ENCODE measurements at places on chromosomes 5 and 9. TPM values are rescaled to one million over a fixed set of nuclear protein-coding genes. Genes with fewer than 3 reads are reported as not detected.

- DNase-seq = peak; percentile 71
Measured at GRCh38 chr9:129027685-129028191, 393 bp downstream of the SH3GLB2 start.

- peak; percentile 42 for DNase-seq
Measured at GRCh38 chr5:76716456-76717157, 681 bp downstream of the F2R start.

DNA sequence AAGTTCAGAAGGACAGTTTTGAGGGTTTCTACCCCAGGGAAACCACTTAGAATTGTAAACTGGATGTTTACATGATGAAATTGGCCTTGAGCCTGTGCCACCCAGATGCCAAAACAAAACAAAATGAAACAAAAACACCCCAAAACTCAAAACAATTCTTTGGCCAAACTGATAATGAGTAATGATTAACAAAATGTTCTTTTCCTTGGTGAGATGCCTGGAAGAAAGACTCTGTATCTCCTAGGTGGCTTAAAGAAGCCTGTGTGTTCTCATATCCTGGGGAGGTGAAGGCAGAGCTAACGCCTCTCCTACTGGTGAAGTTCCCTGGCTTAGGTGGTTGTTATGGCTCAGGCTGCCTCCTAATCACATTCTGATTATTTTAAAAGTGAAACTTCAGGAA is 120.5 kb downstream of the NPR3 start:
- DNase-seq = no peak

DNA sequence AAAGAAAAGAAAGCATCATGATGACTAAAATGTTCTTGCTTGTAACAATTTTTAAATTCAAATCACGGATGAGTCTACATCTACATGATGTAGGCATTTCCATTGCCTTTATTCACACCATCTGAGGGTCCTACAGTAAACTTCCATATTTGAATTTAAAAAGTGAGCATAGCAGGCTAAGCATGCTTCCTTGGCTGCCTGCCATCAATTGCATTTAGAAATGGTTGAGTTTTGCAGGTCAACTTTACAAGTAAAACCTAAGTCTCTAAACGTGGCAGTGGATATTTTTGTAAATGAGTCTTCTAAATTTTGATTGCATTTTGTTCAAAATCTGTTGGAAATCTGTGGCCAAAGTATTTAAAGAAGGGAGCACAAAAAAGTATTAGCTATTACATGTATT is 136.5 kb upstream of the PTCH1 start:
- DNase-seq = no peak

GRCh38 chr5:143398451-143399237 is 4.8 kb downstream of the NR3C1 start:
- DNase-seq = no peak

- DNase-seq = no peak
Measured at GRCh38 chr5:168073991-168074800, 217.2 kb upstream of the WWC1 start.

- DNase-seq = peak; percentile 49
Measured at GRCh38 chr9:131423171-131423581, 29.3 kb downstream of the PRRC2B start.

- no peak for DNase-seq
Measured at GRCh38 chr5:108905805-108906204, 158.1 kb downstream of the FER start.

DNA sequence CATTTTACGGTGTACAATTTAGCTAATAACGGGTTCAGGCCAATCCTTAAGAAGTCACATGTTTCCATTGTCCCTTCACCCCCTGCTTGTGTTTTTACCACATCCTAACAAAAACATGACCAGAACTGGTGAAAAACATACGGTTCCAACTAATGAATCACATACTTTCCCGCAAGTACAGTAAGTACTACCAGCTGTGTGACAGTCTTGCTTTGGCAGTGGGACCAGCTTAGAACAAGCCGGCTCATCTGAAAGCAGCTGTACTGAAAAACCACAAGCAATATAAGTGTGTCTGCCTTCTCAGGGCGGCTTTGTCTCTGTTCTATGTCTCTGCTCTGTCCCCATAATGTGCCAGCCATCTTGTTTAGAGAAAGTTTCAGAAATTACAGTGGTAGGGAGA is 242.5 kb downstream of the BNC2 start:
- no peak for DNase-seq

DNA sequence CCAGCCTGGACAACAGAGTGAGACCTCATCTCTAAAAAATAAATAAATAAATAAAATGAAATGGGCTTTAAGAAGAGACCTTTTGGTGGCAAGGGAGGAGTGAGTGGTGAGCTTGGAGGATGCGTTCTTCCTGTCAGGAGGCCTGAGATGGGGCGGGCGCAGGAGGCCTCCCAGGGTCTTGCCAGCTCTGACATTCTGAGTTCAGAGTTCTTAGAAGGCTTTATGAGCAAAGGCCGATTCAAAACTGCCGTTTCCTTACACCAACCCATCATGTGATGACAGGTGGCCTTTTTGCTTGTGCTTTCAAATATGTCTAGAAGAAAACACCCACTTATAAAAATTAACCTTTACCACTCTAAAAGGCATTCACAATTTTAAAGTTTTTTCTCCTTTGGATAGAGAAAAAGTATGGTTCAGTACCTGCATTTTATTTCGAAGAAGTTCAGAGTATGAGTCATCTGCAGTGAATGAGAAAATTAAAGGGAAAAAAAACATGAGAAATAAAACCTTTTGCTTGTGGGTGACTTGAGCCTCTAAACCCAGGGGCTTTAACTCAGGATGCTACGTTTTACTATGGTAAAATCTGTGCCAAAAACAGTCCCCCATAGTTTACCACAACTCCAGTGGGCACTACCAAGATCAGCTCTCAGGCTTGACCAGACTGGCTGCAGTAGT is 157.4 kb upstream of the OTULINL start:
- peak; percentile 81 for DNase-seq

DNA sequence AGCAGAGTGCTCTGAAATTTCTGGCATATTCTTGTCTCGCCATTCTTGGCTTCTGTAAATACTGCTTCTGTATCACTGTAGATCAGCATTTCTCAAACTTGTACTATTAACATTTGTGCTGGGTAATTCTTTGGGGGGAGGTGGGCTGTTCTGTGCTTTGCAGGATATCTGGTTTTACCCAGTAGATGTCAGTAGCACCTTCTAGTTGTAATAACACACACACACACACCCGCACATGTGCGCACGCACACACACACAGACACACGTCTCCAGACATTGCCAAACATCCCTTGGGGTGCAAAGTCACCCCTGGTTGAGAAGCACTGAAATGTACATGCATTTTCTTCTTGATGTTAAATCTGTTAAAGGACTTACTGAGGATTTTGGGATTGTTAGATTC is 304.1 kb downstream of the MAT2B start:
- DNase-seq = no peak

- no peak for DNase-seq
Measured at GRCh38 chr5:150065886-150066285, 20.5 kb downstream of the CSF1R start.

DNA sequence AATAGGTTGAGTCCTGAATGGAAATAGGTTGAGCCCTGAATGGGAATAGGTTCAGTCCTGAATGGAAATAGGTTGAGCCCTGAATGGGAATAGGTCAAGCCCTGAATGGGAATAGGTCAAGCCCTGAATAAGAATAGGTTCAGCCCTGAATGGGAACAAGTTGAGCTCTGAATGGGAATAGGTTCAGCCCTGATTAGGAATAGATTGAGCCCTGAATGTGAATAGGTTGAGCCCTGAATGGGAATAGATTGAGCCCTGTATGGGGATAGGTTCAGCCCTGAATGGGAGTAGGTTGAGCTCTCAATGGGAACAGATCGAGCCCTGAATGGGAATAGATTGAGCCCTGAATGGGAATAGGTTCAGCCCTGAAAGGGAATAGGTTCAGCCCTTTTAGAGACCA is 590.8 kb upstream of the ADAMTS16 start:
- no peak for DNase-seq

- no peak for DNase-seq
Measured at GRCh38 chr5:43429706-43430105, 17.5 kb upstream of the CCL28 start.

GRCh38 chr5:72741805-72742204 is 74.7 kb upstream of the TNPO1 start:
- no peak for DNase-seq

DNA sequence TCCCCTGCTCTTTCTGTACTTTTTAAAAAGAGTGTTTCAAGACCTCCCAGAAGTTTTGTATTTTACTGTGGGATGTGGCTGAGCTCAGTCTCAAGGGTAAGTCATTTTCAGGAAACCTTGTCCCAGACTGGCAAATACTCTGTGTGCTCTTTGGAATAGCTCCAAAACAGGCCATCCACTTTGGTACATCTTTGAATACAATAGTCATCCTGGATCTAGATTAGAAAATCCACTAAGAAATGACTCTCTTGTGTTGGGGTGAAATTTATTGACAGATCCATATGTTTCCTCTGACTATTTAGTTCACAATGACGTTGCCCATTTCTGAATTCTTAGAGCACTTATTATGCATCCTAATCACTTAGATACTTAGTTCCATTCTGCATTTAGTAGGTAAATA is 95.2 kb downstream of the PLCXD3 start:
- DNase-seq = no peak

GRCh38 chr9:125659954-125660353 is 47.1 kb downstream of the MAPKAP1 start:
- DNase-seq = peak; percentile 40

- DNase-seq = no peak
Measured at GRCh38 chr5:34976347-34976746, 47.0 kb downstream of the DNAJC21 start.

- DNase-seq = no peak
Measured at GRCh38 chr5:173395257-173395932, 67.2 kb upstream of the STC2 start.

DNA sequence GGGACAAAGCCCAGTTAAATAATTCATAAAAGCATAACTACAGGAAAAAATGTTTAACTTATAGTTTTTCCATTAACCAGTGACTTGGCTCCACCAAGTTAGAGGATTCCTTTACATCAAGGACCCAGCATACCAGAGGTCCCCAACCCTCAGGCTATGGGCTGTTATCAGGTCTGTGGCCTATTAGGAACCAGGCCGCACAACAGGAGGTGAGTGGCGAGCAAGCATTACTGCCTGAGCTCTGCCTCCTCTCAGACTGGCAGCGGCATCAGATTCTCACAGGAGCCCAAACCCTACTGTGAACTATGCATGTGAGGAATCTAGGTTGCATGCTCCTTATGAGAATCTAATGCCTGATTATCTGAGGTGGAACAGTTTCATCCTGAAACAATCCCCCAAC is 303.1 kb downstream of the ELAVL2 start:
- DNase-seq = no peak

DNA sequence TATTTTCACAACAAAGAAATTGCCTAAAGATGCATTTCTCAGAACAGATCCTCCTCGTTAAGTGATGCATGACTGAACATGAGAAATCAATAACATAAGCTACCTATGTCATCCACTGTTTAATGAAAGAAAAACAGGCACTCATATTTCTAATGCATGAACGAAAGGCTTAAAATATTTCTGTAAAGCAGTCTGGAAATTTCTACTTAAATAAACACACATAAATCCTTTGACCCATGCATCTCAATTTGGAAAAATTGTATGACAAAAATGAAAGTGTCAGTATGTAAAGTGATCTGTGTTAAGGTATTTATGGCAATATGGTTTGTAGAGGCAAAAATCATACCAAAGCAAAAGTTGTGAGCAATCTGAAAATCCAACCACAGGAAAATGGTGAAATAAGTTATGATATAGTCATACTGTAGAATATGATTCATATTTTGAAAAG is 399.2 kb upstream of the GRAMD2B start:
- DNase-seq = no peak

DNA sequence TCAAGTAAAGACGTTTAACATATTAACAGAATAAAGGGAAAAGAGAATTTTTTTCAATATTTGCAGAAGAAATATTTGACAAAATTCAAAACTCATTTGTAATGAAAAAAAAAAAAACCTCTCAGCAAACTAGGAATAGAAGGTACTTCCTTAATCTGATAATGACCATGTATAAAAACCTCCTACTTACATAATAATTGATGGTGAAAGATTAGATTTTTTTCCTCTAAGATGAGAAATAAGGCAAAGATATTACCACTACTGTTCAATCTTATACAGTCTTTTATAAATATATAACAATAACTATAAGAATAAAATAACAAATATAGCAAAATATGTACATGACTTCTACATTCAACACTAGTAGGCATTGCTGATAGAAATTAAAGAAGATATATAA is 424.6 kb upstream of the KLF4 start:
- DNase-seq = no peak

DNA sequence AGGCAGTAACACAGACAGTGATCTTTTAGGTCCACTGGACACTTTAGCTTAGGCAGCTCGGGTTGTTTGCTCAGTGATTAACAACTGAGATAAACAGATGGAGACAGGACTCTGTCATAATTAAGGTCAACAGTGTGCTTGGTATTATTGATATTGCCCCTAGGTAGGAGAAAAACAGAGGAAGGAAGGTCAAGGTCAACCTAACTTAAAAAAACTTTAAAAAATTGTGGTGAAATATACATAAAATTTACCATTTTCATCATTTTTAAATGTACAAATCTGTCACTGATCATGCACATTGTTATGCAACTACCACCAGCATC is 2.1 kb upstream of the HSPA4 start:
- DNase-seq = no peak

DNA sequence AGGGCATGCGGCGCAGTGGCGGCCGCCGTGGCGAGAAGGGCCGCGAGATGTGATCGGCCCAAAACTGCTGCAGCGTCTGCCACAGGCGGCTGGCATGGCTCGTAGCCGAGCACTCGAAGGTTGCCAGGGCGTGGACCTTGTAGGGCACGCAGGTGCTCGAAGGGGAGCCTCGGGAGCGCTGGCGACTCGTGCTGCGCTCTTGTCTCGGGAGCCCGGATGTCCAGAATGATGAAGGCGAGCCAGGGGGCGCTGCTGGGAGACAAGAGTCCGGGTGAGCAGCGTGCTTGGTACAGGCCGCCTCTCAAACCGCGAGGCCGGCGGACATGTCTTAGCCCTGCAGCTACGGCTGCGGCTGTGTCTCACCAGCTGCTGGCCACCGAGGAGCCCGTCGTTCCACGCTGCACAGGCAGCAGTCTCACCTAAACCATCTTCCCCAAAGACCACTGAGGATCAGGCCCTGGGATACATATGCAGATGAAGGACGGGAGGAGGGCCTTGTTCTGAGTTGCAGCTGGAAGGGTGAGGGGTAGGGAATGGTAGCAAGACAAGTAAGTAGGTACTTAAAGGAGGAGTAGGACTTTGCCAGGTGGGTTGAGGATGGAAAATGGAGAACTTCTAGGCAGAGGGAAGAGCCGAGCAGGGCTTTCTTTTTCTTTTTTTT is 1.7 kb downstream of the CBY3 start:
- DNase-seq = peak; percentile 91

The FBXO4 gene
- 21.0 TPM for total RNA-seq

The GLDC gene
- total RNA-seq = 1.3 TPM

The PCDHB15 gene
- total RNA-seq = not detected

The PIP5K1B gene
- 0.98 TPM for total RNA-seq

The C7 gene
- total RNA-seq = not detected

The PHF2 gene
- total RNA-seq = 12.9 TPM

The ADAMTS13 gene
- 2.5 TPM for total RNA-seq

The PLPPR1 gene
- total RNA-seq = not detected

The BARHL1 gene
- total RNA-seq = not detected

The KYAT1 gene
- total RNA-seq = 18.6 TPM

The DNM1 gene
- total RNA-seq = 0.36 TPM

The PCDHGB6 gene
- 0.09 TPM for total RNA-seq

The ENC1 gene
- total RNA-seq = 0.16 TPM

The LRRTM2 gene
- not detected for total RNA-seq

The ZFP2 gene
- 0.69 TPM for total RNA-seq

The NR6A1 gene
- total RNA-seq = 0.74 TPM

The GPR21 gene
- total RNA-seq = 0.45 TPM

The FAM169A gene
- 10.4 TPM for total RNA-seq

The SLC36A3 gene
- total RNA-seq = not detected

The PRDM9 gene
- total RNA-seq = not detected

The NUTM2F gene
- not detected for total RNA-seq

Data from activated CD8-positive, alpha-beta T cell treated with anti-CD3 and anti-CD28 coated beads for 36 hours (primary cell).